ENCODE measurements at places on chromosomes 7 and 10. TPM values are rescaled to one million over a fixed set of nuclear protein-coding genes. Genes with fewer than 3 reads are reported as not detected.
A peak's percentile ranks its signal among the peaks of the same experiment; 100 is the strongest.

DNA sequence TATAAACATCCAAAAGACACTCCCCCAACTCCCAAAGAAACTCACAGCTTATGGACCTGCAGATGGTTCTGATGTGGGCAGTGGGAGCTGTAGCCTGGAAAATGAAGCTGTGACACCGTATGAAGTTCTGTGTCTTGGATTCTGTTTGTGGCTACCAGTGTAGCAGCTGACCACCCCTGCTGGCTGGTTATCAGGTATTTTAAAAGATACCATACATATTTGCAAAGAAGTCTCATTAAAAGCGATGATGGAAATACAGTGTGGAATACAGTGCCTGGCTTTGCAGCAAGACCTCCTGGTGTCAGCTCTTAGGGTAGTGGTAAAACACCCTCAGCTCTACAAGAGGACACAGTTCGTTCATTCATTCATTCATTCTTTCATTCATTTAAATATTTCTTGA is 194.3 kb upstream of the PRKCQ start:
- no peaks in the 10 kb centered on the region for H3K4me1 ChIP-seq
- DNase-seq, result no peak
- no peaks in the 10 kb centered on the region for H3K36me3 ChIP-seq
- no peaks in the 10 kb centered on the region for H3K27me3 ChIP-seq

IL15RA gene
- not detected for total RNA-seq

DNA sequence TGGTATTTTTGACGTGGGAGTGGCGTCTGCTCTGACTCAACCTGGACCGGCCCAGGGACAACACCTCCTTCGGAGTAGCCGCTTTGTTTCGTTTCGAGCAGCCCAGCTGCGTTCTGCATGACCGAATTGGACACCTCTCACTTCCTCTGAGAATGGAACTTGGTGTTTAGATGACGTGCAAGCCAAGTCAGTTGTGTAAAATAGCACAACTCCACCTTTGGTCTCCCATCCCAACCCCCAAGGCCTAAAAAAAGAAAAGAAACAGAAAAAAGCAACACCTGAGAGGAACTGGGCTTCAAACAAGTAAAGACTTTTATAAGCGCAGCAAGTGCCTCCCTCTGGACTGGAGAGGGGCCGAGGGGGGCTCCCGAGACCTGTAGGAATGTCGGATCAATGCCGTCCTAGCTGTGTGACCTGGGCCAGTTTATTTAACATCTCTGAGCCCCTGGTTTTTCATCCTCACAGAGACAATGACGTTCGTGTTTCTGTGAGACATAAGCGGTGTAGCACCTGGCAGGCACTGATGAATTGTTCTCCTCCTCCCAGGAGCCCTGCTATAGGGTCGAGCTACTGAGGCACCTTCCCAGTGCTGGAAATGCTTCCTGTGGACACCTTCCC is 52.0 kb upstream of the SMNDC1 start:
- H3K27ac ChIP-seq, result no peak overlapping the region
- no peak overlapping the region for H3K4me3 ChIP-seq
- no peak for DNase-seq
- no peaks in the 10 kb centered on the region for H3K4me1 ChIP-seq
- H3K27me3 ChIP-seq, result no peaks in the 10 kb centered on the region

- H3K4me3 ChIP-seq, result peak overlapping the region; percentile 77
- no peaks in the 10 kb centered on the region for H3K27me3 ChIP-seq
- H3K27ac ChIP-seq, result peak overlapping the region; percentile 43
- peaks cover 28% of the 10 kb centered on the region for H3K4me1 ChIP-seq
- 0 out of 2 replicates have a peak, but pooled peaks cover 3% of the 10 kb centered on the region for H3K36me3 ChIP-seq
- DNase-seq, result peak; percentile 83
These were observed 557 bp downstream of the TMEM120A start for GRCh38 chr7:75993689-75994387.

DNA sequence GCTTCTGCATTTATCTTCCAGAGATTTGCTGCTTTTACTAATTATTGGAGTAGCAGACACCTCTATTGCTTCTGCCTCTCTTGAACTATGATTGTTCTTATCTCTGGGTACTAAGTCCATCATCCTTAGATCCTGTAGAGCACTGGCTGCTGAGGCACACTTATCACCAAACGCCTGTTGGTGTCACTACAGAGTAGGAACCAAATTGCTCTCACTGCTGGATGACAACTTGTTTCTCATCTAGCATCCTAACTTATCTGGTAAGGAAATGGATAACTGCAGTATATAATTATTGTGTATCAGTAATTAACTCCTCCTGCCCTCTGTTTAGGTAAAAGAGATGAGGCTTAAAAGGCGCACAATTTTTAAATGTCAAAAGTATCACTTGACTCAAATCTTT is 1059.4 kb downstream of the NRG3 start:
- H3K4me3 ChIP-seq, result no peak overlapping the region
- no peaks in the 10 kb centered on the region for H3K27me3 ChIP-seq
- peak; percentile 2 for DNase-seq
- H3K27ac ChIP-seq, result no peak overlapping the region
- no peaks in the 10 kb centered on the region for H3K4me1 ChIP-seq

MMRN2 gene
- total RNA-seq, result 1.6 TPM

MTG1 gene
- total RNA-seq, result 26.4 TPM

- H3K27me3 ChIP-seq, result no peaks in the 10 kb centered on the region
- H3K27ac ChIP-seq, result no peak overlapping the region
These were observed 22.8 kb downstream of the LRRC17 start for GRCh38 chr7:102935450-102936115.

MOGAT3 gene
- total RNA-seq, result not detected

- no peak overlapping the region for H3K27ac ChIP-seq
- no peaks in the 10 kb centered on the region for H3K36me3 ChIP-seq
- H3K4me1 ChIP-seq, result no peaks in the 10 kb centered on the region
- H3K4me3 ChIP-seq, result no peak overlapping the region
These were observed 18.9 kb upstream of the PNLIPRP3 start for GRCh38 chr10:116408719-116409118.

TAS2R16 gene
- not detected for total RNA-seq

DNA sequence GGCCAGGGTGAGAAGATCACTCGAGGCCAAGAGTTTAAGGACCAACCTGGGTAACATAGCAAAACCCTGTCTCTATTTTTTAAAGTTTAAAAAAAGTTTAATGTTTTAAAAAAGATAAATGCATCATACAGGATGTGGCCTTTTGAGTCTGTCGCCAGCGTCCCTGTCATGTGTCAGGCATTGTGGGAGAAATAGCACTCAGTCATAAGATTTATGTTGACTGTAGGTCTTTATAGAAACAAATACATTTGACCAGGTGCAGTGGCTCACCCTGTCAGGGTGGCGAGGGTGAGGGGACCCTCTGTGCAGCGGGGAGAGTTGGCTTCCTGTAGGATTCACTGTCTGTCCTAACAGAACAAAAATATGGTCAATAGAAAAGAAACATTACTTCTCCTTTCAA is 63.5 kb upstream of the SH2B2 start:
- H3K4me1 ChIP-seq, result no peaks in the 10 kb centered on the region
- DNase-seq, result no peak
- H3K27me3 ChIP-seq, result no peaks in the 10 kb centered on the region
- H3K27ac ChIP-seq, result no peak overlapping the region

GRCh38 chr10:44865289-44865671 is 45.9 kb upstream of the TMEM72 start:
- DNase-seq, result no peak
- no peak overlapping the region for H3K27ac ChIP-seq
- H3K36me3 ChIP-seq, result no peaks in the 10 kb centered on the region

- DNase-seq, result no peak
- no peak overlapping the region for H3K4me3 ChIP-seq
- H3K4me1 ChIP-seq, result peaks cover 10% of the 10 kb centered on the region
- H3K27ac ChIP-seq, result no peak overlapping the region
- no peaks in the 10 kb centered on the region for H3K27me3 ChIP-seq
- no peaks in the 10 kb centered on the region for H3K36me3 ChIP-seq
These were observed 93.5 kb upstream of the LYZL2 start for GRCh38 chr10:30722956-30723620.

DNA sequence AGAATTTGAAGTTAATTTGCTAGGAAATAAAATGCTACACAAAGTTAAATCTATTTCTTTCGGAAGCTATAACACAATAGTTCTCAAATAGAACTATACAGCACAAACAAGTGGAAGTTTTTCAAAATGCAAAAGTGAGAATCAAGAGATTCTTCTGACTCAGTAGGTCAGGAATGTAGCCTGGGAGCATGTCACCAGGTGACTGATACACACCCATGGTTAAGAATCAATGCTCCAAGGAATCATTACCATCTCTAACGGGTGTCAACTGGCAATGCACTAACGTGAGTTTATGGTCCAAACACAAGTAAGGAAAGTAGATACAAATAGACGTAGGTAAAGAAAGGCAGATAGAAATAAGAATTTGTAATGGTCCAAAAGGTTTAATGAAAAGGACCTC is 170.5 kb downstream of the SRPK2 start:
- no peak overlapping the region for H3K27ac ChIP-seq
- peaks cover 16% of the 10 kb centered on the region for H3K4me1 ChIP-seq
- H3K4me3 ChIP-seq, result no peak overlapping the region
- H3K36me3 ChIP-seq, result no peaks in the 10 kb centered on the region
- DNase-seq, result no peak

GRCh38 chr7:97016381-97017191 is 8.0 kb downstream of the DLX5 start:
- DNase-seq, result no peak
- H3K36me3 ChIP-seq, result no peaks in the 10 kb centered on the region
- H3K4me1 ChIP-seq, result no peaks in the 10 kb centered on the region
- H3K4me3 ChIP-seq, result no peak overlapping the region
- H3K27me3 ChIP-seq, result no peaks in the 10 kb centered on the region

DNA sequence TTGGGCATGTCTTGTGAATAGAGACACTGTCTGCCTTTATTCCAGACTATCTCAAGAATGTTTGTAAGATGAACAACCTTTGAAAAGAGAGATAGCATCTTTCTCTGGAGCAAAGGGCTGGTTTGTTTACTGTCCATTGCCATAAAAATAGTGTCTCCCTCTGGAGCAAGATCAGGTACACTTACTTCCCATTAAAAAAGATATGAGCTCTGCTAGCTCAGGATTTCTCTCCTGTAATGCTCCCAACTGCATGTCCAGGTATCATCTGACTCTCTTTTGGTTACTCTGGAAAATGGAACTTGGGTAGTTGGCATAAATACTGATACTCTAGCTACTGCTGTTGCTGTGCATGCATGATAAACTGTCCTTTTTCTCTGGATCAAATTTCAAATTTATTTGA is 381.1 kb downstream of the TFEC start:
- H3K4me1 ChIP-seq, result no peaks in the 10 kb centered on the region
- H3K27ac ChIP-seq, result no peak overlapping the region
- no peaks in the 10 kb centered on the region for H3K27me3 ChIP-seq
- no peaks in the 10 kb centered on the region for H3K36me3 ChIP-seq
- no peak for DNase-seq
- no peak overlapping the region for H3K4me3 ChIP-seq

DNA sequence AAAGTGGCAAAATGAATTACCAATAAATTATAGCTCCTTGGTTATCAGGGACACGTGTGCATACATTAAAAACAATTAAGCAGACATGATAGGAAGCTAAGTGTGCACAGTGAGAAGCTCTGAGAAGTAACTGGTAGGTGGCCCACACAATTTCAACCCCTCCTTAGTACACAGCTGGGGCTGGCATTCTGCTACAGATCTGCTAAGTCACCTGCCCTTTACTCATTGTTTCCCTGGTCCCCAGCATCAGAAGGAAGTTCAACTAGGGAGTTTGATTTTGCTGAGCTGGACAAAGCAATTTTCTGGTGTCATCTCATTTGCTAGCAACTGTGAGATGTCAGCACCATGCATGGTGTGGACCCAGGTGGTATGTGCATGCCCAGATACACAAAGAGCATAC is 424.1 kb upstream of the NPVF start:
- no peak overlapping the region for H3K4me3 ChIP-seq
- DNase-seq, result peak; percentile 36
- H3K36me3 ChIP-seq, result no peaks in the 10 kb centered on the region
- peak overlapping the region; percentile 79 for H3K27ac ChIP-seq

- no peak overlapping the region for H3K27ac ChIP-seq
- H3K36me3 ChIP-seq, result no peaks in the 10 kb centered on the region
- DNase-seq, result no peak
- H3K27me3 ChIP-seq, result peaks cover 6% of the 10 kb centered on the region
- no peak overlapping the region for H3K4me3 ChIP-seq
These were observed 104.2 kb upstream of the VWC2 start for GRCh38 chr7:49669285-49669684.

DNA sequence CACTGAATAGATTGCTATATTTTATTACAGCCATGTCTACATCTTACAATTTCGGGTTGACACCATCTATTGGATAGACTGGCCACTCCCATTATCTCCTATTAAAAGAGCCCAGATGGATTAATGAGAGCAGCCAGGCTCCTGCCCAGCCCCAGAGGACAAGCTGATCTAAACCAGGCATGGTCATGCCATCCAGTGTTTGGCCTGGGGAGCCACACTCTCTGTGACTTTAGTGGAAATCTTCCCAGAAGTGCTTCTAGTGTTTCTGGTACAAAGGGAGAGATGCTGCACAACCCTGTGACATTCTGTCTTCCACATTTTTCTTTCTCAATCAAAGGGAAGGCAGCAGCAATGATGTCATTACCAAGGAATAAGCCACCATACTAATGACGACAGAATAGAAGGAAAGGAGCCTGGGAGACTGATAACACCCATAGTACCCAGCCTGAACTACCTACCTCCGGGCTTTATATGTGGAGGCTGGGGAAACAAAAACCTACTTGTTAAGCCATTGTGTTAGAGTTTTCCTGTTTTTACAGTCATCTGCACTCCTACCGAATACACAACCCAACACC is 5.0 kb downstream of the NEBL start:
- H3K27ac ChIP-seq, result peak overlapping the region; percentile 74
- no peak for DNase-seq
- H3K27me3 ChIP-seq, result no peaks in the 10 kb centered on the region
- H3K4me1 ChIP-seq, result peaks cover 39% of the 10 kb centered on the region
- H3K36me3 ChIP-seq, result no peaks in the 10 kb centered on the region
- no peak overlapping the region for H3K4me3 ChIP-seq
